ENCODE measurements at places on chromosomes 5 and 9.

- DNase-seq = peak; percentile 82
Observed at GRCh38 chr5:10452768-10453331, 11.2 kb downstream of the ROPN1L start.

DNA sequence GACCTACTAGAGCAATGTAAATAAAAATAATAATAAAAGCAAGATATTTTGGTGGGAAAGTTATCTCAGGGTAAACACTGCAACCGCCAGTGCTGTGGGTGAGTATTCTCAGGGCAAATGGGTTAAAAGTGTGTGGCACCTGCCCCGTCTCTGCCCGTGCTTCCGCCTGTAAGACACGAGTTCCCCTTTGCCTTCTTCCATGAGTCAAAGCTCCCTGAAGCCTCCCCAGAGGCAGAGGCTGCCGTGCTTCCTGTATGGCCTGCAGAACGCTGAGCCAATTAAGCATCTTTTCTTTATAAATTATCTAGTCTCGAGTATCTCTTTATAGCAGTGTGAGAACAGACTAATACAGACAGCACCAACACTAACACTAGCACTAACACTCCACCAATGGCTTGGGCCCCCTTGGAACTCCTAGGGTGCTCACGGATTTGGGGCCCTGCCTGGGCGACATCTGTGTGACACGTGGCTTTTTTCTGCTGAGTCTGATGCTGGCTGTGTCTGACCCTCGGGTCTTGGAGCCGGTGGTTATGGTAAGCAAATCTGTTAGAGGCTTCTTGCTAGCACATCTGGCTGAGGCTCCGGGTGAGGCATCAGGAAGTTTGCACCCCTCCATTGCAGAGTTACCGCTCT is 10.6 kb downstream of the PLEKHG4B start:
- no peak for DNase-seq

DNA sequence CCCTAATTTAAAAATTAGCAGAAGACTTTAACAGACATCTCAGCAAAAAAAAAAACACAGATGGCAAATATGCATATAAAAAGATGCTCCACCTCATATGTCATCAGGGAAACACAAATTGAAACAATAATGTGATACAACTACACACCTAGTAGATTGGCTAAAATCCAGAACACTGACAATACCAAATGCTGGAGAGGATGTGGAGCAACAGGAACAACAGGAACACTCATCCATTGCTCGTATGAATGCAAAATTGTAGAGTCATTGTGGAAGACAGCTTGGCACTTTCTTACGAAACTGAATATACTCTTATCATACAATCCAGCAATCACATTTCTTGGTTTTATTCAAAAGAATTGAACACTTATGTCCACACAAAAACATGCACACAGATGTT is 22.1 kb downstream of the MCIDAS start:
- DNase-seq = no peak

DNA sequence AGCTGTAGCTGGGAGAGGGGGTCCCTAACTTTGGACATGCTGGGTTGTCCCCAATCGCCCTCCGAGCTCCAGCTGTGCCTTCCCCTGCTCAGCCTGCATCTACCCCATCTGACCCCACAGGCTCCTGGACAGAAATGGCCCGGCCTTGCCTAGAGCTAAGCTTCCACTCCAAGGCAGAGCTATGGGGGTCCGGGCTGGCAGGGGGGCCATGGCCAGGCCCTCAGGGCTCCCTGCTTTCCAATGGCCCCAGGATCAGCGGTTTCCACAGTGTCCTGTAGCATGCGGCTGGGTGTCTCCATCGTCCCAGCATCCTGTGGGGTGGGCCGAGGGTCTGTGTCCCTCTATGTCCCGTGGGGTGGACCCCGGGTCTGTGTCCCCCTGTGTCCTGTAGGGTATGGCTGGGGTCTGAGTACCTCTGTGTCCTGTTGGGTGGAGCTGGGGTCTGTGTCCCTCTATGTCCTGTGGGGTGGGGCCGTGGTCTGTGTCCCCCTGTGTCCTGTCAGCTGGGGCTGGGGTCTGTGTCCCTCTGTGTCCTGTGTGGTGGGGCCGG is 130.6 kb downstream of the RXRA start:
- no peak for DNase-seq

DNA sequence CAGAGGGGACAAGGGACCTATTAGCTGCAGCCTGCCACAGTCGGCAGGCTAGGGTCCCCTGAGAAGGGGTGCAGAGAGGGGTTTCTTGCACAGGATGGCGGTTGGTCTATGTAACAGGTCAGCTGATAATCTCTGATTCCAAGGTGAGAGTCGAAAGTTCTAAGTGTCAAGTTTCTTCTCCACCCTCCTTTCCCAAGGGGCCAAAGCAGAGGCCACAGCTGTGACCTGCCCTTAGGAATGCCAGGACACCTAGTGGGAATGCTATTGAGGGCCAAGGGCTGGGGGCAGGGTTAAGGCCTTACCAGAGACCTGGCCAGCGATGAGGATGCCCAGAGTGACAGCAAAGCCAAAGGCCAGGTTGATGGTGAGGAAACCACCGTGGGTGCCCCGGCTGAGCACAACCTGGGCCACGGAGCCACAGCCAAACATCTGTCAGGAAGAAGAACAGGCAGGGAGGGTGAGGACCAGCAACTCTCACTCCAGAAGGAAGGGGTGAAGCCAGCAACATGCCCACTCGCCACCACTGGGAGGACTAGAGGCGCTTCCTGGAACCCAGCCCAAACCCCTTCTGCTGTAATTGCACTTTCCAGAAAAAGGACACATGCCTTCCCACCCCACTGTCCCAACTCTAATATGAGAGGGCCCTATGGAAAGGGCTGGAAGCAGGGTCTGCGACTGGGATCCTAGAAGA is 3.8 kb downstream of the AQP3 start:
- no peak for DNase-seq

DNA sequence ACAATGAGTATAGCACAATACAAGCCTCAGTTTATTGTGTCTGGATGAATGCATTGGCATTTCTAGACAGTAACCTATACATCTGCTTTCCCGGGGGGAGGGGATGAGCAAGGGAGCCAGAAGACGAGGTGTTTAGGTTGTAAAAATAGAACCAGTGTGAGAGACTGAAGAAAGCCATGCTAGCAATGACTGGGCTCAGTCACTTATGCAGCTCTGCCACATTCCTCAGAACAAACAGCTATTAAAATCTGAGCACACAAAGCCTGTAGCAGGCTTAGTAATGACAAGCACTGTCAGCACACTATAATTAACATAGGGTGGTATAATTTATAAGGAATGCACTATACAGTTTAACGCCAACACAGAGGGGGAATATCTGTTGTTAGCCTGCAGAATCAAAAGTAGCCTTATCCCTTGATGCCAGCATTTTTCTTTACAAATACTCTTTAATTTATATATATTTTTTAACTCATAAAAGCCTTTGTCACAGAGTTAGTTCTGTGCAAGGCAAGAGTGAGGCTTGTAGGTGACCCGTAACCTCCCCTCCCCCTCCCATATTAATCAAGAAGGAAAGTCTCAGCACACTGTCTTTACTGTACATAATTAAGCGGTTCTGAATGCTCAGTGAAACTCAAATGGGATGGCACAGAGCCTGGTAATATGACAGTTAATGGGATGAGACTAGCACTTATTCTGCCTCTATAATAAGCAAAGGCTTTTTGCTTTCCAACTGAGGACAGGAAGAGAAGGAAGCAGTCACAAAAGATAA is 295.4 kb downstream of the CSNK1G3 start:
- DNase-seq = no peak

DNA sequence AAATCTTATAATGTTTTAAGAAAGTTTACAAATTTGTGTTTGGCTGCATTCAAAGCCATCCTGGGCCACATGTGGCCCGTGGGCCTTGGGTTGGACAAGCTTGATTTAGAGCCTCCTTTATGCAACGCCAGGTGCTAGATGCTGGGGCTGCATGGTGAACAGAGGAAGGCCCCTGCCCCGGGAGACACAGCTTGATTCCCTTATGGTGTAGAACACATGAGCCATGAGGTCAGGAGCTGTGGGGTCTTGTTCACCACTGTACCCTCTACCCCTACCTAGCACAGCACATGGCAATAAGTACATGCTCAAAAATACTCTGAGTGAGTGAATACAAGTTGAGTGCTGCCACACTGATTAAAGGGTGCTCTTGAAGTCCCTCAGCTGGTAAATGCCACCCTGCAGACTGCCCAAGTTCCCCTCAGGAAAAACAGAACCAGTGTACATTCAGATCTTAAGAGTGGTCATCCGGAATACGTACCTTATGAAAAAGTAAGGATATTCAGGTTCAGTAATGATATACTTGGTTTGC is 71.9 kb downstream of the ARRDC3 start:
- no peak for DNase-seq

GRCh38 chr5:149298842-149299404 is 27.3 kb downstream of the AFAP1L1 start:
- no peak for DNase-seq

DNA sequence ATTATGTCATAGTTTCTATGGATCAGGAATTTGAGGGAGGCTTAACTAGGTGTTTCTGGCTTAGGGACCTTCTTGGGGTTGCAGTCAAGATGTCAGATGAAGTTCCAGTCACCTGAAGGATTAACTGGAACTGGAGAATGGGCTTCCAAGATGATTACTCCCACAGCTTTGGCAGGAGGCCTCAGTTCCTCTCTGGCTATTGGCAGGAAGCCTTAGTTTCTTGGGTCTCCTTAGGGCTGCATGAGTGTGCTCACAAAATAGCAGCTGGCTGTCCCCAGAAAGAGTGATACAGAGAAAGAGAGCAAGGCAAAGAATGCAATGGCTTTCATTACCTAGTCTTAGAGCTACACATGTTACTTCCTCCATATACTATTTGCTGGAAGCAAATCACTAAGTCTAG is 138.1 kb upstream of the TLE4 start:
- no peak for DNase-seq

GRCh38 chr9:27530915-27531755 is 1.5 kb upstream of the MOB3B start:
- DNase-seq = no peak

- DNase-seq = no peak
Observed at GRCh38 chr9:131104016-131104740, 7.8 kb downstream of the AIF1L start.

GRCh38 chr5:123496892-123497291 is 15.1 kb upstream of the CSNK1G3 start:
- DNase-seq = no peak

DNA sequence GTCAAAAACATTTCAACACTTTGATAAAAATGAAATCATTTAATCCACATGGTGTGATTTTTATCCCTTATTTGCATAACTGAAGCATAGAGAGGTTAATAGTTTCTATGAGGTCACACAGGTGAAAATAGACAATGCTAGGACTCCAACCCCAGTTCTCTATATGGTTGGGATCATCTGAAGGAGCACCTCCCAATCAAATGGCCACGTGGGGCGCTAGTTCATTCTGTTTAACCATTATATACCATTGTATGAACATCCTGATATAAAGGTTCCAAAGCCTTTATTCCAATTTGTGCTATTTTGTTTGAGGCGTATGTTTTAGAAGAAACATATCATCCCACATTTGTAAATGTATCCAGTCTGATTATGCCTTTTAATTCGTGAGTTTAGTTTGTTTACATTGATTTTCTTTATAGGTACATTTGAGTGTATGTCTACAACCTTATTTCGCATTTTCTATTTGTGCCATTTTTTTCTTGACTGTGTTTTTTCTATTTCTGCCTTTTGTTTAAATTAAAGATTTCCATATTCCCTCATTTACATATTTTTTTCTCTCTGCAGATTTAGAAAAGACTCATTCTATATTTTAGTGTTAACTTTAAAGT is 1092.0 kb downstream of the MAT2B start:
- peak; percentile 17 for DNase-seq

- DNase-seq = no peak
Observed at GRCh38 chr9:98807814-98808195, 335 bp downstream of the GALNT12 start.

DNA sequence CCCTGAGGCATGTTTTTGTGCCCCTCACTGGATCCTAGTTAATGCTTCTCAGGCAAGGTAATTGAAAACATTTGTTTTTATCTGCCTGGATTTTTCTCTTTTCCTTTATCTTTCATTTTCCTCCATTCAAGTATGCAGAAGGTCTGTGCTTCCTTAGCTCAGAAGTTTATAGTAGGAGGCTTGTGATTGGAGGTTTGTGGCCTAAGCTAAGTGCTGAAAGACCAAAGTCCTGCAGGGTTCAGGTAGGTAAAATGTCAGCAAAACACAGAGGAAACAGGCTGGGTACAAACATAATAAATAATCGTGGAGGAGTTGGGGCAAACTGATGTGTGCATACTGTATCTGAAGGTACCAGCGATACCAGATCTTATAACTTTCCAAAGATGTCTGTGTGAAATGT is 230.9 kb upstream of the KLF4 start:
- DNase-seq = no peak

GRCh38 chr5:121432-121831 is 29.5 kb downstream of the PLEKHG4B start:
- DNase-seq = no peak

GRCh38 chr9:74858751-74859414 is 28.8 kb downstream of the TRPM6 start:
- DNase-seq = no peak

GRCh38 chr5:72608297-72608696 is 101.1 kb upstream of the ZNF366 start:
- DNase-seq = no peak

Data from GM10248 (cell line).